ENCODE measurements at places on chromosomes 1 and 21.

DNA sequence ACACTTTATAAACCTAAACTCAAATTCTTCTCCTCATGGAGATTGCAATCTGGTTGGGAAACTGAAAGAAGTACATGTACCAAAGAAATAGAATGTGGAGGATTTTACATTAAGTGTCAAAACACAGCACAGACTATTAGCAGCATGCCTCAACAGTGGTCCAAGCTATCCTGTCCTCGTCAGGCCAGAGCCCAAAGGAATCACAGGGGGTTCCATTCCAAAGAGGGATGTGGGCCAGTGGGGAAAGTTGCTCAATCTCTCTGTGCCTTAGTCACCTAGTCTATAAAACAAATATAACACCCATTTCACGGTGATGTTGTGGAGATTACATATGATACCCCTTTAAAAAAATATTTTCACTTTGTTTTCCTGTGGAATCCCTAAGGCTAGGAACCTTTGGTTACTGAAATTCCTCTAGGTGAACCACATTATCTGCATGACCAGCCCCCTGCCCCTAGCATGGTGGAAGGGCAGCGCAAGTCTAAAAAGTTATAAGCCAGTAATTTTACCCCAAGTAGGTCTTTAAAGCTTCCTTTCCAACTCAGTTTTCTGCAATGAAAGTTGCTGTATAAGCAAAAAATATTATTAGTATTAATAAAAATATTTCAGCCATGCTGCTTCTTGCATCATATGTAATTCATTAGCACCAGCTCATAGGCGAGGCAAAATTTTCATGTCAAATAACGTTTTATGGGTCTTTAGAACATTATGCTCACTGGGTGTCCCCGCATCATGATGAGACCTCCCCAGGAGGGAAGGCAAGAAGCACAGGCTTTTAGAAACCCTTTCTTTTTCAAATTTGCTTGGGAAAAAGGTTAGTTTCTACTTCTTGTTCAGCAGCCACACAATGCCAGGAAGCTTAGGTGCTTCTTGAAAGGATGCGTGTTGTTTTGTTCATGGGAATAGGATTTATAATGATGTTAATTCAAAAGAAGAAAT is 548.8 kb upstream of the PKN2 start:
- DNase-seq: no peak

- DNase-seq: peak; percentile 47
Measured at GRCh38 chr1:1599030-1599934, 653 bp downstream of the FNDC10 start.

DNA sequence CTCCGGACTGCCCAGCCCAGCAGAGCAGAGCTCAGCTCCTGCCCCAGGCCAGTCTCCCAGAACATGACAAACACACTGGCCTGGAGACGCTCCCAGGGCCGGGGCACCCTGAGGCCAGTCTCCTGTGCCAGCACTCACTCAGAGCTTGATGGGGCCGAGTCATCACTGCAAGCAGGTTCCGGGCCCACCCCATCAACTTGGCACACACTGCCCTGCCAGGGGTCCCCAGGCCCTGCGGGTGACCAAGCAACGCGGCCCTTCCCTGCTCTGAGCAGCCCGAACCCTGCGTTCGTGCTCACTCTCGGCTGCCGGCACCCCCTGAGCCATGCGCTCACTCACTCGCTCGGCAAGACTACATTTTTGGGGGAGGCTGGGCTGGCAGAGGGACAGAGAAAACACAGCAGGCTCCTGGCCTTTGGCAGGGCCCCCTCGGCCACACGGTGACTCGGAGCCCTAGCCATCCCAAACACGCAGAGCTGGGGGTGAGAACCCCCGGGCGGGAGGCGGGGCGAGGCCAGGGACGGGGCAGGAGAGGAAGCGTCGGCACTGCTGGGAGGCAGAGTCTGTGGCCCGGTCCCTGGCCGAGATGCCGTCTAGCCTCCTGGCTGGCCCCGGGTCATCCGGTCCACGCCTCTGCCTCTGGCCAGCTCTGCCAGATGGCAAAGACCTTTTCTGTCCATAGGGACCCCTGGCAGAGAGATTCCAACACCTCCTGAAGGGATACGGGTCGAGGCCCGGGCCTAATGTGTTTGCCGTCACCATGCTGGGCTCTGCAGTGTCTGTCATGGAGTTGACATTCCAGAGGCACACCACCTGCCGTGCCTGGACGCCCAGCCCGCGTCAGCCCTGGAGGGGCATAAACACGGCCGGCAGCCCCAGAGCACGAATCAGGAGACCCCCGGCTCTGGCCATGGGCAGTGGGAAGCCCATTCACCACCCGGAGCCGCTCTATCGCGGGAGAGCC is 68.0 kb downstream of the MEGF6 start:
- DNase-seq: peak; percentile 87

- no peak for DNase-seq
Measured at GRCh38 chr1:116900471-116901365, 9.0 kb upstream of the PTGFRN start.

GRCh38 chr1:205210756-205211168 is 740 bp downstream of the DSTYK start:
- no peak for DNase-seq

- DNase-seq: no peak
Measured at GRCh38 chr21:42725416-42725930, 72.1 kb downstream of the PDE9A start.

GRCh38 chr1:20183616-20184271 is 2.2 kb upstream of the UBXN10 start:
- no peak for DNase-seq

GRCh38 chr1:24946861-24947658 is 17.0 kb upstream of the RUNX3 start:
- DNase-seq: peak; percentile 22

DNA sequence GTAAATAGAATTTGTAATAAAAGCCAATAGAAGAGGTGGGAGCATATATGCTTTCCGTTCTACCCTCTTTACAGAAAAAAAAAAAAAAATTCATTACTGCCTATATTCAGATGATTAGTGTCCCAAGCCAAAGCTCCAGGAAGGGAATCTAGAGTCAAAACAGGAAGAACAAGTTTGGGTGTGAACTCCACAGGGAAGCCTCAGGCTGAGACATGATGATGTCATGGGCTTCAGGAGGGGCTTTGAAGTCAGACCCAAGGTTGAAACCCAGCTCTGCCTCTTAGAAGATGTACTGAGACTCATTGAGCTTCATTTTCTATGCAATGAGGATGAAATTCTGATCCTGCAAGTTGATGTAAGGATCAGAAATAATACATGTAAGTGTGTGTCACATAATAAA is 250.0 kb upstream of the ADGRL2 start:
- no peak for DNase-seq

GRCh38 chr1:160373696-160374095 is 6.8 kb downstream of the NHLH1 start:
- peak; percentile 29 for DNase-seq

- DNase-seq: no peak
Measured at GRCh38 chr21:36803051-36803645, 104.2 kb downstream of the SIM2 start.

DNA sequence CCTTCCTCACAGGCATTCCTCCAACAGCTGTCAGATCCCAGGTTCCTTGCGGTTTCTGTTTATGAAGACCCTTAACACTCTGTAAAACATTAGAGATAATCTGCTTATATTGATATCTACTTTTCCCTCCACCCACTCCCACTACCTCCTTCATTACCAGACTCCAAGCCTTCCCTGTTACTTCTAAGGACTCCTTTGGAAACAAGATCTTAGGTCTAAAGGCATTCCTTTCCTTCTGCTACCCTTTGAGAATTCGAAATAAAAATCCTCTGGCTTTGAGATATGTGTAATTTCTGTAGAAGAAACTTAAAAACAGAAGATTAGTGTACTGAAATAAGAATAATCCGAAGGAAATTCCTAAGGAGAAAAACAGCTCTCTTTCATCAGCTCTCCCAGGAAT is 23.7 kb upstream of the LYPLAL1 start:
- DNase-seq: no peak

DNA sequence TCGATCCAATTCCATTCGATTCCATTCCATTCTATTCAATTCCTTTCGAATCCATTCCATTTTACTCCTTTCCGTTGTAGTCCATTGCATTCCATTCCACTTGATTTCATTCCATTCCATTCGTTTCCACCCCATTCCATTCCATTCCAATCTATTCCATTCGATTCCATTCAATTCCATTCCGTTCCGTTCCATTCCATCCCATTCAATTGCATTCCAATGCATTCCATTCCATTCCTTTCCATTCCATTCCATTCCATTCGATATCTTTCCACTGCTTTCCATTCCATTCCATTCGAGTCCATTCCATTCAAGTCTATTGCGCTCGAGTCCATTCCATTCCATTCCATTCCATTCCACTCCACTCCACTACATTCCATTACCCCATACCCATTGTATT is 2568.7 kb upstream of the TPTE start:
- DNase-seq: no peak

DNA sequence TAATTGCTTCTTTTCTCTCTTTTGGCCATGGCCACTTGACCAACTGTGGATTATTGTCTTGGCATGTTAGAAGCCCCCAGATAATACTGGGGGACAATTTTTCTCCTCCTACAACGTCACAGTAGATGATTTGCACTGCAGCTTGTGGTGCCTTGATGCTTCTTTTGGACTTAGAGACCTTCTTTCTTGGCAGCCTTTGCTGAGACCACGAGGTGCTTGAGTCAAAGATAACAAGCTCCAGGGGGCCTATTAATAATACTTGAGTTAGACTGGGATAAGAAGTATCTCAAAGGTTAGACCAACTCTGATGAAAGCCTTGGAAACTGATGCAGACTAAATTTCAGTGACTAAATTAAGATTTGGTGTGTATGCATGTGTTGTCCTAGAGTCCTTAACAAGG is 3.2 kb downstream of the PPP1R12B start:
- DNase-seq: peak; percentile 34

- DNase-seq: no peak
Measured at GRCh38 chr21:38912102-38912629, 106.4 kb downstream of the ETS2 start.
